Nucleus accumbens (tissue), 56 donors: ENCODE measurements at places on chromosomes 1 and 21.

- DNase-seq, result no peak
Observed at GRCh38 chr1:24849672-24850295, 80.3 kb downstream of the RUNX3 start.

DNA sequence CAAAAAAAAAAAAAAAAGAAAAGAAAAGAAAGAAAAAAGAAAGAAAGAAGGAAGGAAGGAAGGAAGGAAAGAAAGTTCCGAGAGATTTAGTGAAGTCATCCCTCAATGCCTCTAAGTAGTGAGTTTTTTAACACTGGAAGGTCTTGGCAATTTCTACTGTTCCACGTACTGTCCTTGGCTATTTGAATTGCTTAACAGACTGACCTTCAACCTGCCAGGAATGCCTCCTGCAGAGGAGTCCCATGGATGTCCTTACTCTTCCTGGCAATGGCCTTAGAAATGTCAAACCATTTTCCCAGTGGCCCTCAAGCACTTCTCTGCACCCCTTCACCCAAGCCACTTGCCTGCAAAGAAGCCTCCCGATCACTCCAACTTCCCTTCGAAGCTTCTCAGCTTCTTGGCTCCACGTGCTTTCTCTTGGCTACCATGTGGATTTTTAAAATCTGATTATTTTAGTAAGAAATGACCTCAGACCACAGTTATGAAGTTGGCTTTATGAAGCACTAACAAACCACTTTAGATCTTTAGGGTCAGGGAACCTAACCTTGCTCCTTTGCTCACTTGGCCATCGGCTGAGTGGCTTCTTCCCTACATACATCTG lies 43.7 kb upstream of the ABCG1 start:
- no peak for DNase-seq

DNA sequence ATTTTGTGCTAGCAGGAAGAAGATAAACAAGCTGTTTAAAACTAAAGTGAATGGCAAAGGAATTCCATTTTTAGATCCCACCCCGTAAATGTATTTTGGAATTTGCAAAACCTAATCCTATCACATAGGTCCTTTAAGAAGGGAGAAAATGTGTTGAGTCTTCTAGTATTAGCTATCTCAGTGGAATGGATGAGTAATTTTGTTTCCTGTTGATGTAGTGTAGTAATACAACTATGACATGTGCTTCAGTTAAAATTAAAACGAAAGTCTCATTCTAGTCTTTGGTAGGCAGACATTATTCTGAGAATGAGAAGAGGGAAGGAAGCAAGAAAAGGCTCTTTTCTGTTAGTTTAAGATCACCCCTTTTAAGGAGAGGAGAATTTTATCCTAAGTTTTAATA lies 265.9 kb upstream of the C1orf105 start:
- DNase-seq, result no peak

GRCh38 chr1:11653101-11653860 lies 948 bp downstream of the FBXO2 start:
- no peak for DNase-seq

- DNase-seq, result no peak
Observed at GRCh38 chr1:90779573-90779972, 62.5 kb upstream of the BARHL2 start.

- no peak for DNase-seq
Observed at GRCh38 chr1:5716126-5716525, 276.1 kb downstream of the NPHP4 start.

DNA sequence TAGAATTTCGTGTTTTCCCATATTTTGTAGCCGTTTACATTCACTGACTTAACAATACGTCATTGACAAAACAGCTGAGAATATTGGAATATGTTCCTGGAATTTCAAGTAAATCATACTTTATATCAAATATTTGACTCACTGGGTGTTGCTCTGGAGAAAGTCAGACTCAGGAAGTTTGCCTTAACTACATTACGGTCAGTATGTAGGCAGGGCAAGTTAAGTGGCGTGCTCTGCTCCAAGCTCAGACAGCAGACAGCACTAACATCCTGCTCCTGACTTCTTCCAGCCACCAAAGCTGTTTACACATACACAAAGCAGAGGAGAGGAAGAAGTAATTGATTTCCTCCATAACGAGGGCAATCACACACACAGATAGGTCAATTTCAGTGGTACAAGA lies 414.6 kb downstream of the LRRIQ3 start:
- no peak for DNase-seq

DNA sequence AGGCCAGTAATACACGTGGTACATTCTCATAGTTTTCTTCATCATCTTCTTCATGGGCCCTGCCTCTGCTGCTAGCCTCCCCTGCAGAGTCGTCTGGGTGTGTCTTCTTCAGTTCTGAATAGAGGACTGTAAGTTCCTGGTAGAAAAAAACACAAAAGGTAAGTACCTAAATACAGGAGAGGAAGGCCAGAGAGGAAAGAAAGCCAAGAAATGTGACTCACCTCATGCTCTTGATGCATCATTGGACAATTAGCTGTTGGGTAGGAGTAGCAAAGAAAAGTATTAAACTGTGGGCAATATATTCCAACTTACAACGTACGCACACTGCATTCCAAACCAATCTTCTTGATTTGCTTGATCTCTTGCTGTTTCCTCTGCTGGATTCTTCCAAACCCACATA lies 21.8 kb downstream of the FCRL3 start:
- no peak for DNase-seq

DNA sequence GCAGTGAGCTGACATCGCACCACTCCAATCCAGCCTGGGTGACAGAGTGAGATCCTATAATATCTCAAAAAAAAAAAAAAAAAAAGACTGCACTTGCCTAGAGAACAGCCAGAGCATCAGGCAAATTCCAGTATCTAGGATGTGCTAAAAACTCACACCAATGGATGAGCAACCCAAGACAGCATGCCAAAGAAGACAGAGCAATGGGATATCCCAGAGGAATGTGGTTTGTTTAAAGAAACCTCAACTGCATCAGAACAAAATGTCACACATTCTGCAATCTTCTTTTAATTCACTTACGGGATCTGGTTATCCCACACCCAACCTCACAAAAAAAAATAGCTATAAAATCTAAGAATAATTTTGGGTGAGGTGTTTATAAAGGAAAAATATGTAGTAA lies 7.3 kb downstream of the KCNH1 start:
- no peak for DNase-seq

- DNase-seq, result no peak
Observed at GRCh38 chr1:226248091-226248490, 24.6 kb downstream of the MIXL1 start.

GRCh38 chr1:22255341-22256212 lies 112.7 kb upstream of the WNT4 start:
- no peak for DNase-seq

GRCh38 chr1:164635803-164636731 lies 77.1 kb downstream of the PBX1 start:
- DNase-seq, result no peak

DNA sequence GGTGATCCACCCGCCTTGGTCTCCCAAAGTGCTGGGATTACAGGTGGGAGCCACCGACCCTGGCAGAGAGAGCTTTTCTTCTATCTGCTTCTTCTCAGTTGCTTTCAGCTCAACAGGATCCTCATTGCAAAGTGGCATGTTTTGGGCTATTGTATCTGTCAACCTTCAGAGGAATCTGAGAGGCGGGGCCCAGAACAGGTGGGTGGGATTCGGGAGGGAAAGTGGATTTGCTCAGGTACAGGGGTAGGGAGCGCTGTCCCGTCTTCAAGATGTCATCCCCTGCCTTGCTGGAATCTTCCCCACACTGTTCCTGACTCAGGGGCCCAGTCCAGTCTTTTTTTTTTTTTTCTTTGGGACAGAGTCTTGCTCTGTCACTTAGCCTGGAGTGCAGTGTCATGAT lies 26.9 kb upstream of the RCC2 start:
- DNase-seq, result no peak

- DNase-seq, result no peak
Observed at GRCh38 chr21:39136711-39137110, 46.5 kb downstream of the PSMG1 start.
